Stimulated activated CD8-positive, alpha-beta memory T cell treated with anti-CD3 and anti-CD28 coated beads, Interleukin-4, amount 100 ng/mL, for 48 hours (primary cell): ENCODE measurements at places on chromosomes 7 and 10.

GRCh38 chr10:23013581-23014335 lies 81.6 kb upstream of the MSRB2 start:
- no peak for DNase-seq

DNA sequence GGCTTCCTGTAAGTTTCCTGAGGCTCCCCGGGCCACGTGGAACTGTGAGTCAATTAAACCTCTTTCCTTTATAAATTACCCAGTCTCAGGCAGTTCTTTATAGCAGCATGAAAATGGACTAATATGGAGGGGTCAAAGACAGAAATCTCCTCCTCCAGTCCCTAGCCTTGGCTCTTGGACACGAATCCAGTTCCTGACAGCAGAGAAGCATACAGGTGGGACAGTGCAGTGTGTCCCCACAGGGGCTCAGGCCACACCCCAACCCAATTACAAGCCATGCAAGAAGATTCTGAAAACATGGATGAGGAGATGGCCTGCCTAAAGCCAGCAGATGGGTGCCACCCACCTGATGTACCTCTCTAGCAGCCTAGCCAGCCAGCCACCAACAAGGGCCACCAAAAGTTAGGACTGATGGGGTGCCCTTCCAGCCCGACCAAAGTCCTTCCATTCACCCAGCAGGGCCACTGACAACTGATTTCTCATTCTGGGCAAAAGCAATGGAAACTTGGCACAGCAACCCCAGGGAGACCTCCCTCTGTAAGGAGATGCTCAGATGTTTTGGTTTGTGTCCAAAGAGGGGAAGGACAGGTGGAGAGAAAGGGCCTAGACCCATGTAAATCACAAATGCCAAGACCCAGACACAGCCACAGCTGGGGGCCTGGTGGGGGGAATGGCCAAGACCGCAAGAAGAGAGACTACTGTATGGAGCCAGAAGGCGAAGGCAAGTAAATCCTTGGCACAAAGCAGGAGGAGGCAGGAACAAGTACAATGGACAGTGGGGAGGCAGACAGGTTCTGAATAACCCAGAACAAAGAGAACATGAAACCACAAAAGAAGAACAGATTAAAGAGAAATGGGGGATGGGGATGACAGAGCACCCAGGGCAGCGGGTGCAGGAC lies 13.6 kb downstream of the GPRIN2 start:
- no peak for DNase-seq

DNA sequence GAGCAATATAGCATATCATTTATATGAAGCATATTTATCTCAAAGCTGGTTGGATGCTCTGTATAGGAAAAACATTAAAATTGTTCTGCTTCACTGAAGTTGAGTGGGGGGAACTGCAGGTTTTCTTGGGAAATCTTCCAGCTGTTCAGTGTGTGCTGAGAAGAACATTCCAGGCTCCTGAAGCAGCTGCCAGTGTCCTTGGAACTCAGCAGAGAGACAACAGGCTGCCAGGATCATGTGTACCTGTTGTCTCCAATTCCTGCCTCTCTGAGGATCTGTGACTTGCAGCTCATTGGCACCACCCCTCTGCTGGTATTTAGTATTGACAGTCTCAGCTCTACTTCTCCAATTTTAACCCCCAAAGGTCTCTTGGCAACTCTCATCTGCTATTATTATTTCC lies 42.3 kb upstream of the PRKG1 start:
- DNase-seq, result no peak

DNA sequence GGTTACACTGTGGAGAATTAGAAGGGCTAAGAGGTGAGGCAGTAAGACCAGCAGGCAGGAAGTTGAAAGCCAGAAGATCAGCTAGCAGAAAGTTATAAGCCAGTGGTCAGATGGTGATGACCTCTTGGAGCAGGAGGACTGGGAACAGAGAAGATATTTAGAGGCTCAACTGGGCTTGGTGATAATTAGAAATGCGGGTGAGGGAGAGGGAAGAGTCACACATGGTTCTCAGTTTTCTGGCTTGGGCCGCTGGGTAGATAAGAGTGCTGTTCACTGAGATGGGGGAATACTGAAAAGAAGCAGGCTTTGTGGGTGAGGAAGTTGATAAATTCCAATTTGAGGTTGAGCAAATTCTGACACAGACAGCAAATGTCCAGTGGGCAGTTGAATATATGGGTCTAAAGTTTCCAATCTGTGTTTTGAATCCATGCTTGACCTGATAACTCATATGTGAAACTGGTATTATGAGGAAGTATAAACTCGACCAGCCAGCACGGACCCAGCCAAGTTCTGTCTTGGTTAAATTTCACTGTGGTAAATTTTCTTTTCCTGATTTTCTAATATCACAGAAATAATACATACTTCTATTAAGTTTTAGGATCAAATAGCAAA lies 22.7 kb downstream of the LSMEM1 start:
- no peak for DNase-seq

DNA sequence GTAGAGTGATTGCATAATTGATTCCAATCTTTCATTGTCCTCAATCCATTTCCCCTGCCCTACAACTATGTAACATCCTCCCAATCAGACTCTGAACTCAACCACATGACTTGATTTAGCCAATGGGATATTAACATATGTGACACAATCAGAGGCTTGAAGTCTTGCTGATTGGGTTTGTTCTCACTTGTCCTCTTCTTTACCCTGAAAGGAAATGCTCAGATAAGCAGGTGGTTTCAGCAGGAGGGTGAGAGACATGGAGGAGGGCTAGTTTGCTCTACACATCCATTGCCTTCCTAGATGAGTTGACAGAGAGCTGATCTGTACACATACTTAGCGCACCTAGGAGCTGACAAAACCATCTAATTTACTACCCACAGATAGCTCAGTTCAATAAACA lies 669.4 kb downstream of the NRG3 start:
- DNase-seq, result no peak

- DNase-seq, result no peak
Measured at GRCh38 chr7:93944673-93945072, 23.1 kb downstream of the GNG11 start.

DNA sequence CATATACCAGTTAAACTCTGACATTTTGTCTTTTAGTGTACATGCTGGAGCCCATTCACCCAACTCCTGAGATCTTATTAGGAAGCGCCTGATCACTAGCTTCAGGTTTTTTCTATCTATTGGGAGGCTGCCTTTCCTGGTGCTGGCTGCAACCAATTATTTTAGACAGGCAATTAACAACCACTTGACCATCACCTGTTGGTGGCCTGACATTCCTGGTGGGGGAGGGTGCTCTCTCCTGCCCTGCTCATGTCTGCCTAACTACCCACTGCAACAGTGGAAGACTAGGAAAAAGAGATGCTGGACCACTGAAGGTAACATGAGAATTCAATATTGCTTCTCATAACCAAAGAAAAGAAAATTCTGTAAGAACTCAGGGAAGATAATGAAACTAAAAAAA lies 190.3 kb upstream of the GRM3 start:
- no peak for DNase-seq

DNA sequence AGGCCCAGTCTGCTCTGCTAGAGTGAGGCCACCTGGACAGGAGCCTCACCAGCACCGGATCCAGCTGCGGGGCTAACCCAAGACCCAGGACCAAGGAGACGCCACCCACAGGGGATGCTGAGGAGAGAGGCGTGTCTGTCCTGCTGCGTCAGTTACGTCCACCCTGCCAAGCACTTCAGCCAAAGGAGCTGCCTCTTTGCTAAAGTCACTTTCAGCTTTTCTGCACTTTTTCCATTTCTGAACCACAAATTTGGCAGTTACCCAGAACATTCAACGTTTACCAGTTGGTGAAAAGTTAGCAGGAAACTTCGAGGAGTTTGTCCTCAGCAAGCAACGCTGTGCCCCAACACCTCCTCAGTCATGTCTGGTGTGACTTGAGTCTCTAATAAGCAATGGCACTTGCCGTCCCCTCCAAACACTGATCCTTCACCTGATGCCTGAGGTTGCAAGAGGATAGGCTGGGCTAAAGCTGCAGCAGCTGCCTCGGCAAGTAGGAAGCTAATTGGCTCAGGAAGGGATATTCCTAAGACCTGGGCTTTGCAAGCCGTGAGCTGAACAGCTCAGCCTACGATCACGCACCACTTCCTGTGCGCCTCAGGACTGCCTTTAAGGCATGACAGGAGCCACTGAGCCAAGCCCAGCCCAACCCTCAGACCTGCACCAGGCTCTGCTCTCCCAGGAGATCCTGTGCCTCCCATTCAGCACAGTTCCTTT lies 40.1 kb downstream of the KCNH2 start:
- DNase-seq, result peak; percentile 48

DNA sequence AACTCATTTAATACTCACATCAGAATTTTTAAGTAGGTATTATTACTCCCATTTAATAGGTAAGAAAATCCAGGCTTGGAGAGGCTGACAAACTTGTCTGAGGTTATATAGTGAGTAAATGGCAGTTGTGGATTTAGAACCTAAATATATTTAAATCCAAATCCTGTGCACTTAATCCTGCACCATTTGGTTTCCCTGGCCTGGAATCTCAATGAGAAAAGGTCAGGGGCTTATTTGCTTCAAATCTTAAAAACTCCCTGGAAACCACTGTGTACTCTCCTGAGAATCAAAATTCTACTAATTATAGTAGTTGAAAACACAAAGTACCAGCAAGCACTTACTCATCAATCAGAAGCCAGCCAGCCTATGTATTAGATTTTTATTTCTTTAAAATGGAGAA lies 97.7 kb downstream of the DNMBP start:
- DNase-seq, result no peak

GRCh38 chr7:79176859-79177477 lies 276.5 kb downstream of the MAGI2 start:
- no peak for DNase-seq

DNA sequence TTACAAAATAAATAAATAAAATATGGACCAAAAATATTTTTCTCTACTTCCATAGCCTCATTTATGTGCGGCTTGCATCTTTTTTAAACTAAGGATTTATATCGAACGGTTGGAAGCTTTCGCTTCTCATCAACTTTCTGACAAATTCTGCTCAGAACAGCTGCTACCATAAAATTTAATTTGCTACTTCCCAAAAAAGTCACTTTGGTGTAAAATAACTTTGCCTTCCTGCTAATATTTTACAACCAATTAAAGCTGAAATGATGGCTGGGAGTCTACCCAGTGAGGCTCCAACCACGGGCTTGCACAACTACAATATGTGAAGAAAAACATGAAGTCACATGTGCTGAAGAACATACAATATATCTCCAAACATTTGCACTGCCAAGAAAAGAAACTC lies 253.1 kb upstream of the NEBL start:
- no peak for DNase-seq

DNA sequence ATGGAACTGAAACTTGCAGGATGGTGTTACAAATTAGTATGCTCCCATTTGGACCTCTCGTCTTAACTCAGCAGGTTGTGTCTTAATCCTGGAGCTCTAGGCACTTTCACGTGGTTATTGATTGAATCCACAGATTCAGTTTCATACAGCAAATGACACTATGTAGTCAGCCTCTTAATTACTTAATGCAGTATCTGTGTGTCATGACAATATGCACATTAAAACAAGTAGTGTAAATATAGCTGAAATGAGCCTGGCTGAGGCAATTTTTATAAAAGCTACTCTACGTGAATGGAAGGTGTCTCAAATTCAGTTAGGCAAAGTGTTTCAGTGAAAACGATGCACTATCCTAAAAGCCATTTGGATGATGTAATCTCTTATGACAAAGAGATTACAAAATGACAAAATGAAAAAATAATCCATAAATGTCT lies 86.8 kb downstream of the CD36 start:
- no peak for DNase-seq

DNA sequence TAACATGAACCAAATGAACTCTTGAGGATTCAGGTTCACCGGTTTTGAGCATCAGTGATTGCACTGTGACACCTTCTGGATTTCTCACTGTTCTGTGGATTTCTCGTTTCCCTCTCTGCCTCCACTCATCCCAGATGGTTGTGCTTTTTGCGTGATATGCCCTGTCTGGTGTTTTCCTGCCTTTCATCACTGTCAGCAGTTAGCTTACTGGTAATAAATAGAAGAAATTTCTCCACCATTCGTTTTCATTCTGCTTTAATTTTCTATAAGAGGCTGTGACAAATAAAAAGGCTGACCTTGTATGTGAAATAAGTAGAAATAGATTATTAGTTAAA lies 16.2 kb downstream of the BPGM start:
- no peak for DNase-seq

- DNase-seq, result no peak
Measured at GRCh38 chr7:45957721-45958120, 36.6 kb upstream of the IGFBP3 start.

DNA sequence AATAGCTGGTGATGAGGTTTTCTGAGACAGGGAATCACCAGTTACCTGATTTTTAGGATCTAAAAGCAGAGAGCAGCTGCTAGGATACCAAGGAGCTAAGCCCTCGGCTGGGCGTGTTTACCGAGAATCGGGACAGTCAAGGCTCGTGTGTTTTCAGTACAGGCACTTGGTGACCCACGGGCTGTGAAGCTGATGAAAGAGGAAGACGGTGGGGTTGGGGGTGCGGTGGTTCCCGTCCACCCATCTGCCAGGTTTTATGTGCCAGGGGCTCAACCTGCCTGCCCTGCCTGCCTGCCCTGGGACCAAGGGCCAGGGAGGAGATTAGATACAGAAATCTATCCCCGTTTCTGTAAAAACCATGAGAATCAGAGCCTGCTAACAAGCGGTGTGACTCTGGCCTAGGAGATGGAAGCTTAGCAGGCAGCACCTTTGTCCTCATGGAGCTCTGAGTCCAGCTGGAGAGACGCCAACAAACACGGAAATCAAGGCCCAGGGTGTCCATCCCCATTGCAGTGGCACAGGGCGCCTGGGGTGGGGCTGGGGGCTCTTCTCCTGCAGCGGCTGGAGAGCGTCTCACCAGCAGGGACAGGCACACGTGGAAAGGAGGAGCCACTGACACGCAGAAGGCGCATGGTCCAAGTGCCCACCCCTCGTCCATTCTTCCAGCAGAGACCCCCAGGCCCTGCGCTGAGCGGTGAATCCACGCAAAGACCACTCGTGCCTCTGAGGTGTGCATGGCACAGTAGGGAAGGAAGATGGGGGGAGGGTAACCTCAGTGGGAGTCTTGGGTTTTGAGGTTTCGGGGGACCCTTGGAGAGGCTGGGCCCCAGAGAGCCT lies 265.0 kb upstream of the TCERG1L start:
- DNase-seq, result no peak

DNA sequence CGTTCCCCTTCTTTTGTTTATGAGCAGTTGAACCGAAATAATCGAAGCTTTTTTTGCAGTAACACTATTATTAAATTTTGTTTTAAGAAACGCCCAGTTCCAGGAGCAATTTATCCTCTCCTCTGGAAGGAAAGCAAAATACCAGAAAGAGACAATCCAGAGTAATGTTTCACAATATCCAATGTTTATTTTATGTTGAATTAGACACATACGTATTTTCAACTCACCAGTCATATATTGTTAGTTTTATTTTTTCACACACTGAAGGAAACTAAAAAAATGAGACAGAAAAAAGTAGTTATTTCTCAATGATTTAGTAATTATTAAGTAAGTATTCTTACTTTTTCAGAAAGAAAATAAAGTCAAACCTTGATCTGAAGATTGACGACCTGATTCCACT lies 85.1 kb downstream of the MYOF start:
- DNase-seq, result no peak
